ENCODE measurements at places on chromosomes 5 and 9.

DNA sequence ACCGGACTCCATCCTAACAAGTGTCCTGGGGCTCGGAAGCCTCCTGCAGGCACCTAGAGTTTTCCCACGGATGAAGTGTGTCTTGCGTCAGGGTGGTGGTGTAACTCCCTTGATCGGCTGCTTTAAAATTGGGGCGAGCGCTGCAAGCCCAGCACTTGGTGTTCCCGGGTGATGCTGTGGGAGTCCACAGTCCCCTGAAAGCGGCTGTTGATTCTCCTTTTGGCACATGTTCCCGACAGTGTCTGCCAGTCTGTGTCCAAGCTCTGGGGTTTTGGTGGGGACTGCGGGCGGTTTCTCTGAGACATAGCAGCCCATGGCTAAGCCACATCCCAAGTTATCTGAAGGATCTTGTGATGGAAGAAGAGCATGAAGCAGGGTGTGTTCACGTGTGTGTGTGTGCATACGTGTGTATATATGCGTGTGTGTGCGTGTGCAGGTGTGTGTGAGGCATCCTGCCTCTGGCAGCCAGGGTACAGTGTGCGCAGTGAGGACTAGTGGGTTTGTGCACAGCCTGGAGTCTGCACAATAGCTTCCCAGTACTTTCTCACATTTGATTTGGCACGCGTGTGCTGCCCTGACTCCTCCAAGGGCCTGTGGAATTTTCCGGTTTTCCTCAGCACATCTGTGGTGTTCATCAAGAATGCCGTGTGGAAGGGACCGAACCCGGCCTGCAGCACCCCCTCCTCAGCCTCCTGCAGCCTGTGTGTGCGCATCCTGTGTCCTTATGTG lies 16.9 kb downstream of the SLC25A48 start:
- no peak for DNase-seq

DNA sequence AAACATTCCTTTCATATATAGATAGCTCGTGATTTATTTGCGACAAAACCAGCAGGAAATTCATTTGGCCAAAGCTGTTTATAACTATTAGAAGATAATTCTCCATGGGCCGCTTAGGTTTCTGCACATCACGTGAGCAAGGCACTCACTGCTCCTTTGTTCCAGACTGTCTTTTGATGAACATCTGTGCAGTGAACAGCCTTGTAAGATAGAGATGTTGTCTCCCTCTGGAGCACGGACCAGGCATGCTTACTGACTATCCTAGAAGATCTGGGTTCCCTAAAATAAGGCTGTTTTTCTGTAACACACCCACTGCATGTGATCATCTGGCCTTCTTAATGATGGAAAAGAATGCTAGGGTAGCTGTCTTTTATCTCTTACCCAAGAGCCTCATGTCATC lies 30.9 kb downstream of the YIPF5 start:
- no peak for DNase-seq

- no peak for DNase-seq
Observed at GRCh38 chr5:79069488-79070349, at the start of the genes BHMT2 and DMGDH. TSS of gene BHMT2 (plus strand) at chr5:79069767. CDS start at chr5:79069783, 16 bp downstream. TSS of gene DMGDH (minus strand) at chr5:79069674. CDS start at chr5:79069620, 54 bp downstream.

DNA sequence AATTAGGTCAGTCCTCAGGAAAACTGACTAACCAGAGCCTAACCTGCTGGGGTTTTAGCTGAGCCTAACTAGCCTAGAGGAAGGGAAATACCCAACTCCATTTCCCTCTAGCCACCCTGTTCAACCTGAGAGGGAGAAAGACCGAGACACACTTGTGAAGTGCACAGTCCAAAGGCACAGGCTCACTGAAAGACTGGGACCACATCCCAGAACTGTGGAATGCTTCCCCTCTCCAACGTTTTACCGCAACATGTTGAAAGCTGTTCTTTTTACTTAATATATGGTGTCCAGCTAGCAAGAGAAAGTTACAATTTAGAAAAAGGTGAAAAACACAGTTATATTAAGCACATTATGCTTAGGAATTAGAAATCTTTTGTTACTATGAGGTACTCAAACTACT lies 76.8 kb upstream of the SIMC1 start:
- DNase-seq = no peak

GRCh38 chr5:180810210-180810958 lies 7.8 kb upstream of the MGAT1 start:
- peak; percentile 89 for DNase-seq

DNA sequence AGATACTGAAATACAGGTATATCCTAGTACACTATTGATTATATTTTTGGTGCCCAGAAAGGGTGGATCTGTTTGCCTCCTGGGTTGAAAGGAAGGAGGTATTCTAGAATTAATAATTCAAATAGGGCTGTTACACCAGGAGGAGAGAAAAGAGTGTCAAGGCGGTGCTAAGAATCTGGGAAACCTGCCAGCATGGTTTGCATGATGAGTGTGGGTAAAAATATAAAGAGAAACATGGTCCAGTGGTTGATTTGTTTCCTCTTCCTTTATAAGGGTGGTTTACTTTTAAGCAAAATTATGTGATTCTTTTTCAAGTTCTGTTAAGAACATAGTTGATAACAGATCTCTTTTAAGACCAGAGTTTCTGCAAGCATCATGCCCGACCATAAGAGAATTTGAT lies 69.4 kb upstream of the NFIB start:
- no peak for DNase-seq

DNA sequence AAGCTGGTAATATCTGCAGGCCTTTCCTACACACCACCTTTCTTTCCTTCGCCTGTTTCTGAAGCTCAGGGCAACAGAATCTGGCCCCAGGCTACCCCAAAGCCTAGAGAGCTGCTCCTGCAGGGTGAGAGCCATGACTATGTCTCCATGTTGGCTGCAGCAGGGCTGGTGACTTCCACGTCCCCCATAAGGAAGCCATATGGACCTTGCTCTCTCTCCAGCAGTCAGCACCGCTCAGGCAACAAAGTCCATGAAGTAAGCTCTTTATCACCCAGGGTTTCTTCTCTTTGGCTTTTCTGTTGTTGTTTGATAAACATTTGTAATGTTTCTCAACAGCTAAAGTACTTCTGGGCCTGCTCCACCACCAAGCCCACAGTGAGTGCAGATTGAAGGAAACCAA lies 125.2 kb downstream of the SLIT3 start:
- DNase-seq = no peak

DNA sequence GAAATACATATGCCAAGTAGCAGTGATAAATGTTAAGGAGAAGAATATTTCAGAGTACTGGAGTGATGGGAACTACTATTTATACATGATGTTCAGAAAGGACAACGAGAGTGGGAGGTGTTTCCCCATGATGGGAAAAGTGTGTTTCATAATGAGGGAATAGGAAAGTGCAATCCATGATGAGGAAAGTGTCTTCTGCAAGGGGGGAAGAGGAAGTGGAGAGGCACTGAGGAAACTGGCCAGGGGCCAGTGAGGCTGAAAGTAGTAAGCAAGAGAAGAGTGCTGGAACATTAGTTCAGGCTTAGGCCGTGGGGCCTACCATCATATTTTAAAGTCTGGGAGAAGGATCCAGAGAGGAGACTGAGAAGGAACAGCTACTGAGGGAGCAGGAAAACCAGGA lies 327.2 kb downstream of the SLF1 start:
- DNase-seq = no peak

- no peak for DNase-seq
Observed at GRCh38 chr5:108090946-108091345, 291.0 kb downstream of the FBXL17 start.

GRCh38 chr9:109440117-109440515 lies 58.0 kb downstream of the PTPN3 start:
- no peak for DNase-seq

DNA sequence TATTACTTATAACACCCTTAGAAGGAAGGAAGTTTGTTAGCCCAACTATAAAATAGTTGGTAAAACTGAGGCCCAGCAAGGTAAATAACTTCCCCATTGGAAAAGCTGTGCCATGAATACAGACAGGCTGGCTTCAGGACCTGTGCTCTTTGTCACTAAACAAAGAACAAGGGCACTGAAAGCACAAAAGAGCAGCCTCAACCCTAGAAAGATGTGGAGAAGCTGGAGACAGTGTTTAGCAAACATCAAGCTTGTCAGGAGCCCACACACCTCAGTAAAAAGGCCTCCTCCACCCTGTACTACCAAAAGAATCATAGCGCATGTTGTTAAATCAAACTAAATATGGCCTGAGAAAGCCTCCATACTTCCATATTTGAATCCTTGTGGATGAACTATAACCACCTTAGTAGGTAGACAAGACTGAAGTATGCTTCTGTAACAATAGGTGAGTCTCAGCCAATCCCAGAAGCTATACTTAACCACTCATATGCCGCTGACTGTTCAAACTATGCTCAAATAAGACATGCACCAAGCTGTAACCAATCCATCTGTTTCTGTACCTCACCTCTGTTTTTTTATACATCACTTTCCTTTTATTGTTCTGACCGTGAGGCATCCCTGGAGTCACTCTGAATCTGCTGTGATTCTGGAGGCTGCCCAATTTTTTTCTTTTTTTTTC lies 18.4 kb upstream of the SCGB3A2 start:
- DNase-seq = no peak

GRCh38 chr9:114001794-114002261 lies 76.3 kb downstream of the AMBP start:
- DNase-seq = no peak

DNA sequence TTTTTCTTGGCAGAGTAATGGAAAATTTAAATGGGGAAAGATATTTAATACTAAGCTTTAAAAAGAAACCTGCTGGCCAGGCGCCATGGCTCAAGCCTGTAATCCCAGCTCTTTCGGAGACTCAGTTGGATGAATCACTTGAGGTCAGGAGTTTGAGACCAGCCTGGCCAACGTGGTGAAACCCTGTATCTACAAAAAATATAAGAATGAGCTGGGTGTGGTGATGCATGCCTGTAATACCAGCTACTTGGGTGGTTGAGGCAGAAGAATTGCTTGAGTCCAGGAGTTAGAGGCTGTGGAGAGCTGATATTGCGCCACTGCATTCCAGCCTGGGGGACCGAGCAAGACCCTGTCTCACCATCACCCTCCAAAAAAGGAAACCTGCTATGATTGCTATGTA lies 32.8 kb downstream of the TUT7 start:
- no peak for DNase-seq

DNA sequence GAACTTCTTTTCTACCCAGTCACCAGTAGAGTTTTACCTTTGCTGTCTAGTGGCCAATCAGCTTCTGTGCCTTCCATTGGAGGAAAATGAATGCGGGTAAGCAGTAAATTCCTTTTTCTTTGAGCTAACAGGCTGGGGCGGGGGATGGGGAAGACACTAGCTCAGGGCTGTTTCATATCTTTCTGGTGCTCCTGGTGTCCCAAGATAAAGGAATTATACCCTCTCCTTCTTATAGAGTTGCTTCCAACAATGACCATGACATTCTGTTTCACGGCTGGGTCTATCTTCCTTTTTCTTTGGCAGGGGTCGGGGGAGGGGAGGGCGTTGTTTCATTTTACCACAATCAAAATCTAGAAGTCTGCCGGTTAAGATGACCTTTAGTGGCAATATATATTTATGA lies 51.2 kb upstream of the RPS23 start:
- DNase-seq = no peak

GRCh38 chr5:109905906-109906305 lies 216.2 kb downstream of the MAN2A1 start:
- DNase-seq = no peak

DNA sequence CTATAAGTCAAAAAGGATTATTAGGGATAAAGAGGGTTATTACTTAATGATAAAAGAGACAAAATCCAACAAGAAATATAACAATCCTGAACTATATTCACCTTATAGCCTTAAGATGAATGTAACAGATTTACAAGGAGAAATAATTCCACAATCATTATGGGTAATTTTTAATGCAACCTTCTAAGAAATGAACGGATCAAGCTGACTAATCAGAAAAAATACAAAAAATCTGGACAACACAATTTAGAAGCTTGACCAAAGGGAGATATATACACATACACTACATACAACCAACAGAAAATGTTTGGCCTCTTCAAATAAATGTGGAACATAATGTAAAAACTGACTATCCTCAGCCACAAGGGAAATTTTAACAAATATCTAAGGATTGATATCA lies 102.3 kb downstream of the CPLANE1 start:
- DNase-seq = no peak

- no peak for DNase-seq
Observed at GRCh38 chr9:87540444-87541105, 42.9 kb downstream of the DAPK1 start.

DNA sequence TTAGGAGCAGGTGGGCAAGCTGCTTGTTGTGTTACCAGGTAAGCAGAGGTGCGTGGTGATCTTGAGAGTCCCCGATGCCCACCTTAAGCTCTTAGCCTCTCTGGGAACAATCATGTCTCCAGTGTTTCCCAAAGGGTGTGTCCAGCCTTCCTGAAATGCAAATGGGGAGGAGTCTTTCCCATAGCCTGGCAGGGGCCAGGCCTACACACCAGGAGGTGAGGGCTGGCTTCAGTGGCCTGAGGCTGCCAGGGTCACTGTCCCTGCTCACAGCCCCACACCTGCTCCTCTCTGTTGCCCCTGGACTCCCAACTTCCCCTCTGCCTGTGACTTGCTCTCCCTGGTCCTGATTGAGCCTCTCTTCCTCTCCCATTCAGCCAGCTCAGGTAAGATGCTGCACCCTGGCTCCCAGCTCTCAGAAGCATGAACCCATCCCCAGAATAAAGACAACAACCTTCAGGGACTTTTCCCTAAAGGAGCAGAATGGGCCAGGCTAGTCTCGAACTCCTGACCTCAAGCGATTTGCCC lies 65.7 kb upstream of the PHYKPL start:
- DNase-seq = no peak

- DNase-seq = no peak
Observed at GRCh38 chr9:121921444-121921843, 171.7 kb downstream of the TTLL11 start.

DNA sequence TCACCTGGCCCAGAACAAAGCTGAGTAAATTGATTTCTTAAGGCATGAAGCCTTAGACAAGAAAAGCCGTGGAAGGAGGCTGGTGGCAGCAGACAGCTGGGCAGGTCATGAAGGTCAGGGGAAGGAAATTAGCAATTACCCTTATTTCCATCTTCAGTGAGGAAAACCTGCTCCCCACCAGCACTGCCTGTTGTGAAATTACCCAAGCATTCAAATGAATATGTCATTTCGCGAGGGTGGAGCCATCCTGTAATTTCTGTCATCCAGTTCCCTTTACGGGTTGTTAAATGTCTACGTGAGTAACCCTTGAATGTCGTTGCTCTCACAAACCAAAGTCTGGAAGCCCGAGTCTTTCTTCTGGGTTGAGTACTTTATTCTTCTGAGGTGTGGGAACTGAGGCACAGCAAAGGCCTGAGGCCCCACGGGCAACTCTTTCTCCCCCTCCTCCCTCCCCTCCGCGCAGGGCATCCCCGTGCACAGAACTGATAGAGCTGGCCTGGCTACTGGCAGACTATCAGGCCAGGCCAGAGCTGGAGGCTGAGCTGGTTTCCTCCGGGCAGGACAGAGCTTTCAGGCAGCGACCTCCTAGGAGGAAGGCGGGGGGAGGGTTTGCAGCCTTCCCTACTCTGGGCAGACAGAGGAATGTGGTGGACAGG lies 22.0 kb upstream of the AK3 start:
- DNase-seq = no peak

GRCh38 chr5:16548115-16548514 lies 68.7 kb downstream of the RETREG1 start:
- no peak for DNase-seq

DNA sequence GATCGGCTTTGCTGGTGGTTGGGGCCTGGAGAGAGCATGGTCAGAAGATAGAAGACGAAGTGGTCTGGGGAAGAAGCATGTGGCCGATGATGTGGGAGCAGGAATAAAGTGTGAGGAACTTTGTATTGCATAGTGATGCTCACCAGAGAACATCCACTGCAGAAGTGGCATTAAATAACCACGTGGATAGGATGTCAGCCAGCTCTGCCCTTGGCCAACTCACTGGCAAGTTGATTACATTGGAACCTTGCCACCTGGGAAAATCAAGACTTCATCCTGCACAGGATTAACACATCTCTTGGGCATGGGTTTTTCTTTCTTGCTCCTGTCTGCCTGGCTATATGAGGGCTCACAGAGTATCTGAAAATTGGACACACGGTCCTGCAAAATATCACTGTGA lies 217.4 kb downstream of the DMRT2 start:
- DNase-seq = no peak

Data from HTR-8/SVneo (cell line).